ENCODE measurements at places on chromosomes 7 and 10. TPM values are rescaled to one million over a fixed set of nuclear protein-coding genes. Genes with fewer than 3 reads are reported as not detected.
A peak's percentile ranks its signal among the peaks of the same experiment; 100 is the strongest.

The CLRN3 gene
- polyA plus RNA-seq: 121 TPM

DNA sequence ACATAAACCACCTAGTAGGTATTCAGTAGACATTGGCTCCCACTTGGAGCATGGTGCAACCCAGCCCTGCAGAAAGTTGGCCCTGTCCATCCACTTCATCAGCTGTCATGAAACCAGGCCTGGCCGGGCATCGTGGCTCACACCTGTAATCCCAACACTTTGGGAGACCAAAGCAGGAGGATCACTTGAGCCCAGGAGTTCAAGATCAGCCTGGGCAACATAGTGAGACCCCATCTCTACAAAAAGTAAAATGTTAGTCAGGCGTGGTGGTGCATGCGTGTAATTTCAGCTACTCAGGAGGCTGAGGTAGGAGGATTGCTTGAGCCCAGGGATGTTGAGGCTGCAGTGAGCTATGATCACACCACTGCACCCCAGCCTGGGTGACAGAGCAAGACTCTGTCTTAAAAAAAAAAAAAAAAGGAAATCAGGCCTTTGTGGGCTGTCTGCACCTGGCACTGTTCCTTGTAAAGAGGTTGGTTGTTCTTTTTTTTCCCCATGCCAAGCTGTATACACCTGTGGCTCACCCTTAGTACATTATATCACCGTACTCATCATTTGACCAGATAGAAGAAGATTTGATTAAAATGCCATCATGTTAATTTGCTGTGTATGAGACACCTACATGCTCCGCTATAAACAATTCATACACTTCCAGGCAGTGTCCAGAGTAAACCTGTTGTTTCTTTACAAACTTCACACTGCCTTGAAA is 45.4 kb upstream of the GRID1 start:
- DNase-seq: no peak

The PTN gene
- polyA plus RNA-seq: 98.3 TPM

The VWC2 gene
- 0.63 TPM for polyA plus RNA-seq

The PKD2L1 gene
- 0.48 TPM for polyA plus RNA-seq

DNA sequence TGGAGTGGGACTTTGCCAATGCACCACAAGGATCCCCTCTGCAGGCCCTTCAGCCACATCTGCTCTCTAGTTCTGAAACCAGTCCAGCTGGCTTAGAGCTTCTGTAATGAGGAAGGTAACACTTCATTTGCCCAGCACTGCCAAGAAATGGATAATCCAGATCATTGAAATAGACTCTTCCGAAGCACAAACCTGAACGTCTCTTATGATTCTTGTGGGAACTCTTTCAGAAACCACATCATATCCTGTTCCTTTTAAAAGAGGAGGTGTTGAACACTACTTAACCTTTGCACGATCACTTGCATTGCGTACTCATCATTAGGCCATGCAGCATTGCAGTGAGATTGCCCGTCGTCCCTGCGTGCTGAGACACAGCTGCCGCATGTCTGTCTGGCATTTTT is 25.8 kb upstream of the PLPP4 start:
- DNase-seq: no peak

- DNase-seq: no peak
Observed at GRCh38 chr10:48469516-48470020, 135.3 kb downstream of the ARHGAP22 start.

The PLOD3 gene
- 52.4 TPM for polyA plus RNA-seq

DNA sequence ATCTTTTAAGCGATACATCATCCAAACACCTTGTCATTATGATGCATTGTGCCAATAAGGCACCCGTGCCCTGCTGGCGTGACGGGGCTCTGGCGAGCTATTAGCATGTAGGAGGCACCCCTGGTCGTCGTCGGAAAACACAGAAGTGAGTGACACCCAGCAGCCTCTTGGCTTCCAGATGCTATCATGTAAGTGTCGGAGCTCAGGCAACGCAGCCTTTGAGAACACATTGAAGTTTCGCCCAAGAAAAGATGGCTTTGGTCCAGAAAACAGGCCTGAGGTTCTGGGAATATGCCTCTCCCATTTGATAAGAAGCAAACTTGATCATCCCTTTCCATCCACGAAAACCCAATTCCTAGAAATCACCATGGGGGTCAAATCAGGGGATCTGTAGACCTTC is 555.3 kb downstream of the GALNT17 start:
- no peak for DNase-seq

GRCh38 chr10:43377424-43377883 is 6.0 kb downstream of the FXYD4 start:
- DNase-seq: peak; percentile 65

DNA sequence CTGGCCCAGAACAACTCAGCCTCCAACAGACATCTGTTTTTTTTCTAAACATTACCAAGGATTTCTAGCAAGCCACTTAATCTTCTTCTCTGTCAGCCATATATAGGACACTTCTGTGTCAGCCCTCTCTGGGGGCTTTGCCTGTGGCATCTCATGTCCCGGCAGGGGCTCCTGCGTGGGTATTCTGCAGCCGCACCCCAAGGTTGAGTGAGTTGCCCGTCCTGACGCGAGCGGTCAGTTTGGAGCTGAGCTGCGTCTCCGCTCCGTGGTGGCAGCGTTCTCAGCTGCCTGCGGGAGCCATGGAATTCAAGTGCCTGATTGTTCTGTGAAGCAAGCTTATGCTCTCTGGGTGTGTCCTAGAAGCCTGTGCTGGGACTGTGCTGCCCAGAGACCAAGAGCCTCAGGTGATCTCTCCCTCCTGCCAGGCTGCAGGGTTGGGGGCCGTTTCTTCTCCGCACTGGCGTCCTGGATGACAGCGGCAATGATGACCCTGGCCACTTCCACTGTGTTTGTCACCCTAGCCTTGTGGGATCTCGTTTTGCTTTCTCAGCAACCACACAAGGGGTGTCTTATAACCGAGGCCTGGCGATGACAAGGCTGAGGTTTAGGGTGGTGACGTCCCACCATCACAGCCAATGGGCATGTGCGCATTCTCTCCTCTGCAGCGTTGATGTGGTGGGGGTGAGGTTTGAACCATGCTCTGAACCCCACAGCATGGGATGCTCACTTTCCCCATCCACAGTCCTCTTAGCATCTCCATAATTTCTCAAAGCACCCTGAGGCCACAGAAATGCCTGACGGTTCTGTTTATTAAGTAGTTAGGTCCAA is 612.6 kb upstream of the FOXK1 start:
- DNase-seq: no peak

DNA sequence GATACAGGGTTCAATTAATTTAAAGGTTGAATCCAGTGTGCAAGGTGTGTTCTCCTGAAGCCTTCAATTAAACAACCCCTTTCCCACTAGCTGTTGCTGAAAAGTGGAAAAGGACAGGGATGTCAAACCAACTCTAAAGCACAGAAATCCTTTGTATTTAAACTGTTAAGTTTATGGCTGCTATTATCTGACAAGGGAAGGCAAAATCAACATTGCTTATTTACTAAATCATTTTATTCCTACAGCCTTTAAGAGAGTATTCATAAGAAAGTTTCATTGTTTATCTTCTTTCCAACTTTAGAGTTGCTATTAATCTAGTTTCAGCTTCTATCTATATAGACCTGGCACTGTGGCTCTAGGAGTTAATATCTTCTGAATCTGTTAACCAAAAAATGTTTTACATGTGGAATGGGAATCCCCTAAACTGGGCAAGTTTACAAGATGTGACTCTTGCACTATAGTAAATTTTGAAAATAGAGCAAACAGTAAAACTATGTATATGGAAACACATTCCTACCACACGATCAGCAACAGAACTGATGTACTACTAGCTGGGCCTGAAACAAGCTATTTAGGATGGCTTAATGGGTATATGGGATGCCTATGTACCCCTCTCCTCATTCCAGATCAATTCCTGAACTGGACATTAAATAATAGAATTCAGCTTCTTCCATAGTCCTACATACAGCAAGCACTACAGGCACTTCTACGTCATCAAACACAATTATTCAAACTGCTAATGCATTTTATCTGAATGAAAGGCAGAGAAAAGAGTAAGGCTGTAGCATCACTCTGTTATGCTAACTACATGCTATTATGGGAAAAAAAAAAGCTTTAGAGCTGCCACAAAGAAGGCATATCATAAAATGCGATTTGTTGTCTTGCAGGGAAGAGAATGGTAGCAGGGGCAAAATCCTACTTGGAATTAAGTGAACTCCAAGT is 52.8 kb downstream of the CDK6 start:
- DNase-seq: no peak

DNA sequence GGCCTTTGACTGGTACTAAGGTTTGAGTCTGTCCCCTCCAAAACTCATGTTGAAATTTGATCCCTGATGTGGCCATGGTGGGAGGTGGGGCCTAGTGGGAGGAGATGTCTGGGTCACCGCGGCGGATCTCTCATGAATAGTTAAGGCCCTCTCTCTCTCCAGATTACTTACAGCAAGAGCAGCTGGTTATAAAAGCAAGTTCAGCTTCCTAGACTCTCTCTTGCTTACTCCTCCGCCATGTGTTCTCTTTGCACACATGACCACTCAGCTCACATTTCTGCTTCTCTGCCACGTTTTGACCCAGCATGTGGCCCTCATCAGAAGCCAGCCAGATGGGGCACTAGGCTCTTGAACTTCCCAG is 29.9 kb upstream of the ZMIZ1 start:
- DNase-seq: peak; percentile 27

- no peak for DNase-seq
Observed at GRCh38 chr10:131127138-131127589, 184.4 kb downstream of the TCERG1L start.

DNA sequence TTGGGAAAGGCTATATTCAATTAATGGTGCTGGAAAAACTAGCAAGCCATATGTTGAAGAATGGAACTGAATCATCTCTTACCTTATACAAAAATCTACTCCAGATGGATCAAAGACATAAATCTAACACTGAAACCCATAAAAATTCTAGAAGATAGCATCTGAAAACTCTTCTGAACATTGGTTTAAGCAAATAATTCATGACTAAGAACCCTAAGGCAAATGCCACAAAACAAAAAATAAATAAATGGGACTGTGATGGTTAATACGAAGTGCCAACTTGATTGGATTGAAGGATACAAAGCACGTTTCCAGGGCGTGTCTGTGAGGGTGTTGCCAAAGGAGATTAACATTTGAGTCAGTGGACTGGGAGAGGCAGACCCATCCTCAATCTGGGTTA is 1130.0 kb downstream of the DNAJB9 start:
- no peak for DNase-seq

The NUTM2E gene
- polyA plus RNA-seq: 0.09 TPM

- DNase-seq: peak; percentile 47
Observed at GRCh38 chr10:122462533-122463465, 1.4 kb downstream of the HTRA1 start.
